ENCODE measurements at places on chromosomes 7 and 10.
A peak's percentile ranks its signal among the peaks of the same experiment; 100 is the strongest.

DNA sequence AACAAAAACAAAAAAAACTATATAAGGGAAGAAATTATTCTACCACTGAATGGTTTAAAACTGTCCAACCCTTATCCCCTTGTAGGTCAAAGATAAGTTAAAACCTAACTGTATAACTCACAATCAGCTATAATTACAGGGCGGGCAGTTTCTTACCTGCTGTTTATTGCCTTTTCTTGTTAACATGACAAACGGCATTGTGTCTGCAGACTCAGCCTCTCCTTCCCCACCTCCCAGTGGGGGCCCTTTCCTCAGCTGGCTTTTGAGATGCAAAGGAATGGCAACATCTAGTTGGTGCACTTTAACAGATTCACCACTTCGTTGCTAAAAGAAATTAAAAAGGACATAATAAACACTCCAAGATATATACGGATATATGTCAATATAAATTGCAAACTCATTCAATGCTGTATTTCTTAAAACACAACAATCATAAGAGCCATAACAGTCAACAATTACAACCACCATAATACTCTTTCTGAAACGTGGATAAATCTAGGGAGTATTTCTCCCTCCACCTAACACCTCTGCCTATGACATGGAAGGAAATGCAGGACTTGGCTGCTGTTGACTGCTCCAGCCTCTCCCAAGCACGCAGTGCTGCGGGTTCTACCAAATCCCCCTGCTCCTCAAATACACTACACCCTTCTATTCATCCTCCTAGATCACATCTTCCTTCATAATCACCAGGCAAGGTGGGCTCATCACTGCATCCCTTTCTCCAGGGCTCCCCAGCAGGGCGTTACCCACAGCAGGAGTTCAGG lies 106.0 kb downstream of the UPF2 start:
- no peak for DNase-seq

GRCh38 chr10:88004451-88004850 lies 141.0 kb downstream of the PTEN start:
- DNase-seq = no peak

DNA sequence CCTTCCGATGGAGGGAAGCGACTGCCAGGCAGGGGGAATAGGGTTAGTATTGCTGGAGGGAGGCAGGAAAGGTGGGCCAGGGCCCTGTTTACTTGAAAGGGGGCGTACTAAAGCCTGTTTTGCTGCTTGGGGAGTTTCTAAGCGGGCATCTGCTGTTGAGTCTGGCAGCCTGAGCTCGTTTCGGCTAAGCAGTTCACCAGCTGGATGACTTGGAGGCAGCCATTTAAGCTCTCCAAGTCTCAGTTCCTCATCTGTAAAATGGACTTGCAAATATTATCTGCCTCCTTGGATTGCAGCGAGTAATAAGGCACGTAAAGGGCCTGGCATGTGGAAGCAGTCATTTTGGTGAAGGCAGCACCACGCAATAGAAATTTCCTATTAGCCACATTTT lies 44.0 kb downstream of the LDB3 start:
- DNase-seq = peak; percentile 82

GRCh38 chr10:100968863-100969186 lies 479 bp upstream of the SEMA4G start:
- no peak for DNase-seq

DNA sequence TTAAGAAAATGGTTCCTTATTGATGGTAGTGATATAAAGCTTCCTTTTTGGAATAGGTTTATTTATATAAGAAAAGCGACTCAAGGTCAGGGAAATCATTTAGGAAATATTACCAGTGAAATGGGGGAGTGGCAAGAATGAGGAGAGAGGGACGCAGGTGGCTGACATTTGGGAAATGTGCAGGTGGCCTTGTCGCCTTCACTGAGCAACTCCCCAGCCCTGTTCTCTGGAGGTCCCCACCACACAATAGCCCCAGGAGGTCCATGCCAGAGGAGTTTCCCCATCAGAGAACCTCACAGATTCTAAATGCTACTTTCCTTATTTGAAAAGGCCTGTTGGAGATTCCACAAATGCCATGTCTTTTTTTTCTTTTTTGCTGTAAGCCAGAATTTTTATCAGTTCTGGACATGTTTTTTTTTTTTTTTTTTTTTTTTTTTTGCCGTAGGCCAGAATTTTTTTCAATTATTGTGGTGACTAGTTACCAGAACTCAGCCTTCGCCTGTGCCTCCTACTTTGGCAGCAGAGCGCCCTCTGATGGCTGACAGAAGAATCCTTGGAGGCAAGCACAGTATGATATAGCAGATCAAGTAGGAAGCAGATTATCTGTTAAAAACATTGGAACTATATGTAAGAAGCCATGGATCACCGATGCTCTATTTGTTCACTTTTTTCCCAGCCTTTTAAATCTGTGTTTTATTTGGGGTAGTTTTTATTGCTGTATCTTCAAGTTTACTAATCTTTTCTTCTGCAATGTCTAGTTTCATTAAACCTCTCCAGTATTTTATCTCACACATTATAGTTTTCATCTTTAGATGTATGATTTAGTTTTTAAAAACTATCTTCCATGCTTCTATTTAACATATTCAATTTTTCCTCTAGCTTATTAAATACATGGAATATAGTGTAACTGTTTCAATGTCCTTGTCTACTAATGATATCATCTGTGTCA lies 18.6 kb downstream of the OPALIN start:
- peak; percentile 50 for DNase-seq

GRCh38 chr10:1293157-1293556 lies 237.0 kb downstream of the WDR37 start:
- DNase-seq = no peak

- DNase-seq = no peak
Observed at GRCh38 chr7:106071999-106072714, 40.0 kb downstream of the SYPL1 start.

DNA sequence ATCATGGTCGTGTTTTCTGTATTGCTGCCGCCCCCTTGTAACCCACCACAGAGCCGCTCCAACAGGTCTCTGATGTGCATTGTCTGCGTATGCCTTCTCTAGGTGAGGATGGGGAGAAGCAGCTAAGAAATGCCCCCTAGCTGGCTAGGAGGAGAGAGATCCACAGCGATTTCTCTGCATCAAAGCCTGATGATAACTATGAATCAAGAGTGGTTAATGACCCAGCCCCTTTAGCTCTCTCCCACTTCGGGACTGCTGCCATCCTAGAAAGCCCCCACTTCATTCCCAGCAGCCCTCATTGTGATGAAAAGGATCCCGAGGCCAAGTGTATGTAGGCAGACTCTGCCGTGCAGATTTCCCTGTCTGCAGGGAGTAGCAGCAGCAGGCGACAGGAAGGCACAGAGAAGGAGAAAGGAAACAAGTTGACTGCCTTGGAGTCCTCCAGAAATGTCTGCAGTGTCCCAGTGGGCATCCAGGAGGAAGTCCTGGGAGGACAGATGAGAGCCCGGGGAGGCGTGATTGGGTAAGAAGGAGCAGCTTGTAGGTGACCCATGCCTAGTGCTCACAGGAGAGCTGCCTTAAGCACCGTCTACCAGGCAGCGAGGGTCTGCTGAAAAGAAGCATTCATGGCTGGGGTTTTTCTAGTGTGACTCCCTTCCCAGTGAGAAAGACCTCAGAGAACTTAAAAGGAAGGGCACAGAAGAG lies 2.9 kb downstream of the PLXNA4 start:
- no peak for DNase-seq

DNA sequence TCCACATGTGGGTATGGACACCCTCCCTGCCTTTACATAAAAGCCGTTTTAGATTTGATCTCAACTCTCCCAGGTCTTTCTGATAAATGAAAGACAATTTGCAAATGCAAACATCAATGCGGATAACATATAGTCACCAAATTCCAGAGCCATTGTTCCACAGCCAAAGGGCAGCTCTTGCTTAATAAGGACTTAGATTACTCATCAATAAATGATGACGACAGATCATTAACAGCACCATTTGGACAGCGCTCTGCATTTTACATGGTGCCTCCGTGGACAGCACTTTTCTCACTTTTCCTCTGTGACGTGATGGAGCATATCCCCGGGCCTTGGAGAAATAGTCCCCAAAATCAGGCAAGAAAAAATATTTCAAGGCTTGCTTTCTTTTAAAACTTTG lies 370.3 kb upstream of the CELF2 start:
- DNase-seq = no peak

GRCh38 chr10:132429281-132430230 lies 32.6 kb downstream of the PWWP2B start:
- no peak for DNase-seq

DNA sequence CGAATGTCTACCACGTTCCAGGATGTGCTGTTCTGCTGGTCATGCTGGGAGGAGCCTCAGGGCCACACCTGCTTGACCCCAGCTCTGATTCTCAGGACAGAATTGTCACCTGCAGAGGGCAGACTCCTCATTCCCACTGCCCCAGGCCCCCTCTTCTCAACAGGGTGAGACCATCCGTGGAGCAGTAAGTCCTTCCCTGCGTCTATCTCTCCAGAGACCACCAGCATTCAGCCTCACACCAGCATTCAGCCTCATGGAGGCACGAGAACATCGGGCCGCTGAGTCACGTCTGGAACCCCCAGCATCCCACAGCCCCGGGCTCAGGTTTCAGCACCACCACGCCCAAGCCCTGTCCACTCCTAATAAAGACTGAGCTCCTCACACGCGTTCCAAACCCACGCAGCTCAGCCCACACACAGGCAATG lies 273.4 kb downstream of the DIP2C start:
- DNase-seq = no peak

DNA sequence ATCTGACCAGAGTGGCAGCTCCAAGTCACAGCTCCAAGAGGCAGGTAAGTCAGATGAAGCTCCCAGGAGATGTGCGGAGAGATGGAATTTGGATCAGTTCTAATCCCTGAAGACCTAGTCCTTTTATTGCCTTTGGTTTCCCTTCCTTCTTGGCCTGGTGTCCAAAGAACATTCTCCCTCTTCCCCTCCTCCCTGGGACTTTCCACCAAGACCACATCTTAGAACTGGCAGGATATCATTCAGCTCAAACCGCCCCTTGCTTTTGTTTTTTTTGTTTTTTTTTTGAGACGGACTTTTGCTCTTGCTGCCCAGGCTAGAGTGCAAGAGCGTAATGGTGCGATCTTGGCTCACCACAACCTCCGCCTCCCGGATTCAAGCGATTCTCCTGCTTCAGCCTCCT lies 190.8 kb downstream of the GFRA1 start:
- no peak for DNase-seq

- no peak for DNase-seq
Observed at GRCh38 chr10:97511711-97512440, 13.2 kb downstream of the UBTD1 start.

GRCh38 chr10:110650265-110650668 lies 6.1 kb downstream of the RBM20 start:
- DNase-seq = no peak

- no peak for DNase-seq
Observed at GRCh38 chr7:113289140-113289740, 170.9 kb upstream of the SMIM30 start.

DNA sequence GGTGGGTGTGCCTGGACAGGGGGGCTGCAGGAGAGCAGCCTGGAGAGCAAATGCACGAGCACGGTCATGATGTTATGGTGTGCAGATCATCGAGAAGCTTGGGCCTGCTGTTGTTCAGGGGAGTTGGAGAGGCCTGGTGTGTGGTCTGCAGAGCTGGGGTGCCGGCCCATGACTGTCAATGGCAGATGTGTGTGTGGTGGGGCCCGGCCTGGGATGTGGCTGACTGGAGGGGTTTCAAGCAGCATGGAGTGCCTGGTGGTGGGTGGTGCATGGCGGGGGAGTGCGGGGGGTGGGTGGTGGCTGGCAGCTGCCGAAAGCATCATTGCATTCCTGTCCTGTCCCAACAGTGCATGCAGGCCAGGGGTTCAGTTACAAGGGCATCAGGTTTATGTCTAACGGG lies 122.6 kb downstream of the DOCK1 start:
- DNase-seq = no peak

GRCh38 chr7:115099906-115100305 lies 178.0 kb downstream of the MDFIC start:
- no peak for DNase-seq

- DNase-seq = no peak
Observed at GRCh38 chr10:86359111-86359510, 7.5 kb downstream of the GRID1 start.

GRCh38 chr10:100338434-100339036 lies 8.5 kb upstream of the SCD start:
- DNase-seq = peak; percentile 77

- DNase-seq = no peak
Observed at GRCh38 chr10:13789448-13789829, 202.7 kb downstream of the PRPF18 start.

GRCh38 chr7:133117452-133117851 lies 35.6 kb upstream of the CHCHD3 start:
- no peak for DNase-seq

- DNase-seq = no peak
Observed at GRCh38 chr7:143145-143751, 49.1 kb upstream of the FAM20C start.

DNA sequence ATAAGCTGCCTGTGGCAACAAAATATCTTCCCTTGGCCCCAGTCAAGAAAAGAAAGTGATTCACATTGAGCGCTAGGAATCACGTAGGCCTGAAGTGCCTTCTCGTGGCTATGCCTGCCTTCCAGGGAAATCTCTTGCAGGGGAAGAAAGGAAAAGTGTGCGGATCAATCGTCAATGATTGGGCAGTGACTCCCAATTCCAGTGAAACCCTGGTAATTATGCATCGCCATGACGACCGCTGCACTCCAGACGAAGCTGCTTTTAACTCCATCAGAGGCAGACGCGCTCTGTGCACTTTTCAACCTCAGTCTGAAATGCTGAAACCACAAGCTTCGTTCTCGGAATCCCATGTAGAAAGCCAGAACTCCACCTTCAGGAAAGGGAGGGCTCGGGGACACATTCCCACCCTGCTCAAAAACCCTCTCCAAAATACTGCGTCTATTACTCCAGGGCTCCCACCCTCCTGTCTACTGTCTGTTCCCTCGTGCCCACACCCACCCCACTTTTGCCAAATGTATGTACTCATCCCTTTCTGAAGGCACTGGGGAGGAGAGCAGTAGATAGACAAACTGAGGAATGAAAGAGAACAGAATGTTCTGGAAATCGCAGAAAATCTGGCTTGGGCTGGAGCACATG lies 24.2 kb upstream of the PRKAG2 start:
- DNase-seq = no peak

GRCh38 chr7:14766747-14767146 lies 135.8 kb downstream of the DGKB start:
- no peak for DNase-seq

DNA sequence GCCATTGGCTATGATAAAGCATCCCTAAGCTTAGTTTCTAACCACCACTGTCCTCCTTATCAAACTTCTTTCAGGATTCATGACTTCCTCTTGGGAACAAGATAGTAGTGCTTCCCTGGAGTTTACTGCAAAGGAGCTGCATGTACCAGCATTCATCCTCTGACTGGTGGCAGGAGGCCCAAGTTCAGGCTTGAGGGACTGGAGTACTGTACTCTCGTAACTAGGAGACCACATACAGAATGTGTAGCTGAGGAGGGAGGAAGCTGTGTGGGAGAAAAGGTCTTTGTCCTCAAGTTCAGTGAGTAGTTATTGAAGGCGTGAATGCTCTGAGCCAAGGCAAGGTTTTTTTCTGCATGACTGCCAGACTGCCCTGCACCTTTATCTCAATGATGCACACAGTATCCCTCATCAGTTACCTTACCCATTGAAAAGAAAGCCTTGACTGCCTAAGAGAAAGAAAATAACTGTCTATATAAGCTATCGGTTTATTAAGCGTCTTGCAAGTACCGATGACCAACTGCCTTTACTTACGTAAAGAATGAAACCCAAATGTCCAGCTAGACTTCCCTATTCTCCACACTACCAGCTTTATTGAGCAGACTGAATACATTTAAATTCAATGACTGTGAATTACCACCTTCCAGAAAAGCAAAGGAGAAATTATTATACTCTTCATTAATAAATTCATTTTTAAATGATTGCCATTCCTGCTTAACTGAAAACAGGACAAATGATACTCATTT lies 12.8 kb downstream of the SCRN1 start:
- no peak for DNase-seq

- DNase-seq = no peak
Observed at GRCh38 chr10:59465088-59465487, 102.7 kb upstream of the FAM13C start.

Measured in germinal center (tissue), 1 donor.